T-helper 2 cell (primary cell): ENCODE measurements at places on chromosomes 7 and 10.

GRCh38 chr7:43808410-43808809 is 49.9 kb downstream of the BLVRA start:
- DNase-seq = no peak

DNA sequence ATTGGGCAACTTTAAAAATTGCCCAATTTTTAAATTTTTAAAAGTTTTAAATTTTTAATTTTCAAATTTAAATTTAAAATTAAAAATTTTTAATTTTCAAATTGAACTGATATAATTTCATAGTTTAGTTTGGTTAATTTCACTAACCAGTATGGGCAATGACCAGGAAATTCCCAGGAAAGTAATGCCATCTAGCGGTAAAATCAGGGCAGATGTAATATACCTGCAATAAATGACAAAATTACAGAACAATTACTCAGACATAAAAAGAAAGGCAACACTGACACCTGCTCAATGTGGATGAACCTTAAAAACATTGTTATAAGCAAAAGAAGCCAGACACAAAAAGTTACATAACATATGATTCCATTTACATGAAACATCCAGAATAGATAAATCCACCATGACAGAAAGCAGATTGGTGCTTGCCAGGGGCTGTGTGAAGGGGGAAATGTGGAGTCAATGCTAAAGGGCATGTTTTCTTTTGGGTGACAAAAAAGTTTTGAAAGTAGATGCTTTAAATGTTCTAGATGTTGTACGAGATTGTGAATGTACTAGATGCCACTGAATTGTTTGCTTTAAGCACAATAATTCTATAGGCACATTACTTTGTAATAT is 28.6 kb upstream of the SLC16A12 start:
- DNase-seq = peak; percentile 9

GRCh38 chr10:12700557-12700874 is 301.0 kb downstream of the CCDC3 start:
- no peak for DNase-seq

- DNase-seq = no peak
These were observed 75.0 kb downstream of the LANCL2 start for GRCh38 chr7:55440040-55440690.
